NCI-H2029 (cell line): ENCODE measurements at places on chromosomes 7 and 10.

DNA sequence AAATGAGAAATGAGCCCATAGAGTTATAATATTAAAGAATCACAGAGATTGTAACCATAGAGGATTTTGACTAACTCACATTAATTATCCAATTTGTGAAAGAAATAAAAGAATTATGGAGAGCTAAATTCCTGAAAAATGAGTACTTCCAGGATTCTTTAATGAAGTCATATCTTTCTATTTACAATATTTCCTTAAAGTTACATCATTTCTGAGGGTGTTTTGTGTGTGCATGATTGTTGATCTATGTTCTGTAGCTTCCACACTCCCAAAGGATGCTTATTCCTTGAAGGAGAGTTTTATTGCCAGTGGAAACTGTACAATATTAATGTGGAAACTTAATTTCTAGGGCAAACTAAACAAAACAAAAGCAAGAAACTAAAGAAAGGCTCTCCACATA is 299.6 kb downstream of the MDFIC start:
- no peak for DNase-seq

GRCh38 chr10:3033925-3034324 is 33.4 kb upstream of the PFKP start:
- DNase-seq: peak; percentile 12

- DNase-seq: no peak
These were observed 68.7 kb downstream of the LRRC17 start for GRCh38 chr7:102981451-102981850.

DNA sequence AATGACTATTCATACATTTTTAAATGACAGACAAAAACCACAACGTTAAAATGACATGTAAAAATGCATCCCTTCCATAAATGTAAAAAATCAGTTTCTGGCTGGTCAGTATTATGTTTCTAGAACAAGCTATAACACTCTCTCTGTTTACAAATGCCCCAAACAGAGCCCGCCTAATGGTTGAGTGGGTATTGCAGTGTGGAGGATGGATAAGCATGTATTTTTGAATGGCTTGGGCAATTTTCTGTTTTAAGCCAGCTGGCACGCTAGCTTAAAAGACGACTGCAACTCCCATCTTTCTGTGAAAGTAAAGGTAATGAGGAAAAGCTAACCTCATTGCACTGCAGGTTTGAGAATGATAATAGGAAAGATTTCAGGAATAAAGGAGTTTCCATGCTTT is 430.7 kb downstream of the PARD3 start:
- no peak for DNase-seq

DNA sequence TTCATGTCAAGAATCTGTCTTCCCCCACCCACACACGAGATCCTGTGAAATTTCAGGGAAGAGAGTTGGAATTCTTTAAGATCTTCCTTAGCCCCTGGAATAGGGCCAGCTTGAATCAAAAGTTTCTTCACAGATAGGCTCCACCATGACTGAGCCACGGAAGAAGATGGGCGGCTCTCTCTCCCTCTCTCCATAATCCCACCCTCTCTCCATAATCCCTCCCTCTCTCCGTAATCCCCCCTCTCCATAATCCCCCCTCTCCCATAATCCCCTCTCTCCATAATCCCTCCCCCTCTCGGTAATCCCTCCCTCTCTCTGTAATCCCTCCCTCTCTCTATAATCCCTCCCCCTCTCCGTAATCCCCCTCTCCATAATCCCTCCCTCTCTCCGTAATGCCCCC is 20.4 kb downstream of the SHH start:
- DNase-seq: no peak

- DNase-seq: no peak
These were observed 116.3 kb downstream of the ALOX5 start for GRCh38 chr10:45490277-45490676.

DNA sequence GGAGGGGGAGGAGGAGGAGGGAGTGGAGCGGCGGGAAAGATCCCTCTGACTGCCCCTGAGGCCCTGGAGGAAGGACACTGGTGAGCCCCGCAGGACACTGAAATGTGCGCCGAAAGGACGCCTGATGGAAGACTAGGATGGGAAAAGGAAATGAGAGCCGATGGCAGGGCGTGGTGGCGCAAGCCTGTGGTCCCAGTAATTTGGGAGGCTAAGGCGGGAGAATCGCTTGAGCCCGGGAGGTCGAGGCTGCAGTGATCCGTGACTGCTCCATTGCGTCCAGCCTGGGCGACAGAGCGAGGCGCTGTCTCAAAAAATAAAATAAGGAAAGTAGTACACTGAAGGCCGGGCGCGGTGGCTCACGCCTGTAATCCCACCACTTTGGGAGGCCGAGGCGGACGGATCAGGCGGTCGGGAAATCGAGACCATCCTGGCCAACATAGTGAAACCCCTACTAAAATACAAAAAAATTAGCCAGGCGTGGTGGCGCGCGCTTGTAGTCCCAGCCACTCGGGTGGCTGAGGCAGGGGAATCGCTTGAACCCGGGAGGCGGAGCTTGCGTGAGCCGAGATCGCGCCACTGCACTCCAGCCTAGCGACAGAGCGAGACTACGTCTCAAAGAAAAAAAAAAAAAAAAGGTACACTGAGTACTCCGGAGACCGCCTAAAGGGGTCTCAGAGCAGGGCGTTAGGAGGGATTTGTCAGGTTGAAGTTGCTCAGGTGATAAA is 561 bp upstream of the HNRNPF start:
- DNase-seq: peak; percentile 8

DNA sequence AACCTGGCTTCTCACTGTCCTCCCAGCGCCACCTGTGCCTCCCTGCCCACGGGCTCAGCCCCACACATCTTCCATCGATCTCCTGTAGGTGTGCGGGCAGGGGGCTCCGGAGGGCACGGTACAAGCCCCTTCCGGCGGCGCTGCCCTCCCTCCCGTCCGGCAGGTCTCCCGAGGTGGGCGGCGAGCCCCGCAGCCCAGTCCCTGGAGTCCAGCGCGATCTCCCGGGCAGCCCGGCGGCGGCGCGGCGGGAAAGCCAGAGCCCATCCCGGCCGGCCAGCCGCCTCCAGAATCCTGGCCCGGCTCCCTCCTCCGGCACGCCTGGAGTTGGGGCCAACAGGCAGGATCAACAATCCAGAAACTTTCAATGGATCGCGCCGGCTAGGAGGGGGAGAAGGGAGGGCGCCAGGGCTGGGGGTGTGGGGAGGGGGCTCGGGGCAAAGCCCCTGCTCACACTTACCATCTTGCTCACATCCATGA is 100.1 kb downstream of the HIP1 start:
- DNase-seq: no peak

- no peak for DNase-seq
These were observed 98.3 kb upstream of the ZNF438 start for GRCh38 chr10:31129880-31130405.

- DNase-seq: no peak
These were observed 7.2 kb downstream of the ANTXRL start for GRCh38 chr10:46293832-46294640.

DNA sequence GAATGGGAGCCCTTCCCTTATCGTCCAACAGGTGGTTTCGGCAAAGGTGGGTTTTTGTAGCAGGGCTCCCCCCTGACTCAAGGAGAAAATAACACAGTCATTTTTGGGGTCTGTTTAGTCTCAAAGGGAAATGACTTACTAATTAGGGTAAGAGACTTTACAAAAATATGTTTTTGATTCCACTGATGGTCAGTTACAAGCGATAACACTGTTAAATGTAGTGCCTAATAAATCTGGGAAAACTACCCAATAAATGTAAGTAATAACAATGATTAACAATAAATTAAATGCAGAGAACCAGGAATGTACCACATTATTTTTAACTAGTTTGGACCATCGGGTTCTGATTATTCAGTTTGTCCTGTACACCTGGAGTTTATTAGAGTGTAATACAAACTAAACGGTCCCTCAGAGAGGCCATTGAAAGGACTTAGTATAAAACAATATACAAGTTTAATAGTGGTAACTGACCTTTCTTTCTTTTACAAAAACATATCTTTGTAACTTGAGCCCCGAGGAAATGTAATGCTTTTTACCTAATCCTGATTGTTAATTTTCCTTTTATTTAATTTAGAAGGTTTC is 216.2 kb upstream of the HABP2 start:
- no peak for DNase-seq

GRCh38 chr7:158209435-158209834 is 378.2 kb downstream of the PTPRN2 start:
- no peak for DNase-seq

- no peak for DNase-seq
These were observed 238.3 kb upstream of the NFE2L3 start for GRCh38 chr7:25913598-25914224.

DNA sequence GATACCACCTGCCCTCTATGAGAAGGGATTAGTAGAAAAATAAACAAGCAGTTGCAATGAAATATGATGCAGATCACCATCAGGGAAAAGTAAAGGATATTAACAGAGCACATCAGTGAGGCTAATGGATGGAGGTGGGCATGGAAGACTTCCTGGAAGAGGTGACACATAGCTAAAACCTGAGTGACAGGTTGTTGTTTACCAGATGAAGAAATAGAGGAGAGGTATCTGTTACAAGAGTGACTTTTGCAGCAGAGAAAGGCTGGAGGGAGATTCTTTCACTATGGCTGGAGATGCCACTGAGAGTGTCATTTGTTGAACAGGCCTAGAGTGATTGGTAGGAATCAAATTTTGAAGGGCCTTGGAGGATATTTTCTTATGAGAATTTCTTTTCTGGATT is 646.2 kb downstream of the GATA3 start:
- no peak for DNase-seq

- no peak for DNase-seq
These were observed 155.8 kb upstream of the CHST15 start for GRCh38 chr10:124249196-124249595.

- no peak for DNase-seq
These were observed 50.8 kb downstream of the CYTH3 start for GRCh38 chr7:6221340-6222319.

GRCh38 chr7:158568974-158569857 is 18.4 kb downstream of the PTPRN2 start:
- DNase-seq: no peak

- no peak for DNase-seq
These were observed 19.7 kb downstream of the GPRIN2 start for GRCh38 chr10:46536781-46537180.

- no peak for DNase-seq
These were observed 34.6 kb downstream of the ZEB1 start for GRCh38 chr10:31353574-31353973.

DNA sequence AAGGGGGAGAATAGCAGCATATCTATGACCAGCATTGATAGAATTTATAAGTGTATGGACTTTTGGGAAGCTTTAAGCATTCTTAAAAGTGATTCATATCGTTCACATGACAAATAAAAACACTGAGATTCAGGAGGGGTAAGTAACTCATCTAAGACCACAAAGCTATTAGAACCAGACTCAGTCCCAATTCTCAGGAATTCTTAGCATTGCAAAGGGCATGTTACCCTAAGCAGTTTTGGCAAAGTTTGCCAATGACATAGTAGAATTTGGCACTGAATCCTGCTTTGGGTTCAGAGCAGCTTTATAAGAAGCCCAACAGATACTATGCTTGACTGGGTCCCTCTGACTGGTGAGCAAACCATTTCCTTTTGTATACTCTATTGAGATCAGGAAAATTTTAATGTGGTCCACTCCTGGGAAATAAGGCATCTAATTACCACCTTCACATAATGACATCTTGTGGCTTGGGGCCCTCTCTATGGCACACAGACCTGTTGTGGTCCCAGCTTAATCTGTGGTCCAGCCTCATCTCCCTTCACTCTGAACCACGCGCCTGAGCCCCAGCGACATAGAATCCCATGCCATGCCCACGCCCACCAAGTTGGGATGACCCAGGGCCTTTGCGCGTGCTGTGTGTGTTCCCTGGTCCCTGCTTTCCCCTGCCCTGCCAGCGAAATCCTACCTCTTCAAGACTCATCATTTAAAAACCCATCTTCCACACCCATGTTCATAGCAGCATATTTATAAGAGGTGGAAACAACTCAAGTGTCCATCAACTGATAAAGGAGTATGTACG is 37.5 kb upstream of the DOCK1 start:
- DNase-seq: no peak

DNA sequence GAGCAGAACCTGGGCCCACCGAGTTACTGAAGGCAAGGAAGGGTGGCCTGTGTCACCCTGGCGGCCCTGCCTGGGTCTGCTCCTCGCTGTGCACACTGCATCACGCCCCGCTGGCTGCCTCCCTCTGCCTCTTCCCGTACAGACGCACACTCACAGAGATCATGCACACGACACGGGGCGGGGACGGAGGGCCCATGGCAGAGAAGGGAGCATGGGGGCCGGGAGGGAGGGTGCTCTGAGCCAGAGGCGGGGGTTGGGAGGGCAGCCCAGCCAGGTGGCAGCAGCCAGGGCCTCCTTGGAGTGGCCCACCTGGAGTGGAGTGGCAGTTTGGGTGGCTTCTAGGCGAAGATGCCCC is 16.6 kb downstream of the BUD23 start:
- DNase-seq: no peak

- DNase-seq: no peak
These were observed 535 bp downstream of the ASAH2B start for GRCh38 chr10:50740293-50740648.

DNA sequence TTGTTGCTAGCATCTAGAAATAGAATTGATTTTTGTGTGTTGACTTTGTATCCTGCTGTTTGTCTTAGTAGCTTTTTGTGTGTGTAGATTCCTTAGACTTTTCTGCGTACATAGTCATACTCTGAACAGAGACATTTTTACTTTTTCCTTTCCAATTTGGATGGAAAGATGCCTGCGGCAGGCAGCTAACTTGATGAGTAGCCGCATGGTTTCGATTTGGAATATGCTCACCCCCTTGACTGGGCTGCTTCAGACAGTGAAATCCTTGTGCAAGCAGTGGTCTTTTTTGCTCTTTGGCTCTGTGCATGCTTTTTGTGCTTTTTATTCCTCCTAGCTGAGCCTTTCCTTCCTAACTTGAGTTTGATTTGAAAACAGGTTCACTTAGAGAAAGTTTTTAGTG is 71.8 kb downstream of the HHEX start:
- DNase-seq: no peak

DNA sequence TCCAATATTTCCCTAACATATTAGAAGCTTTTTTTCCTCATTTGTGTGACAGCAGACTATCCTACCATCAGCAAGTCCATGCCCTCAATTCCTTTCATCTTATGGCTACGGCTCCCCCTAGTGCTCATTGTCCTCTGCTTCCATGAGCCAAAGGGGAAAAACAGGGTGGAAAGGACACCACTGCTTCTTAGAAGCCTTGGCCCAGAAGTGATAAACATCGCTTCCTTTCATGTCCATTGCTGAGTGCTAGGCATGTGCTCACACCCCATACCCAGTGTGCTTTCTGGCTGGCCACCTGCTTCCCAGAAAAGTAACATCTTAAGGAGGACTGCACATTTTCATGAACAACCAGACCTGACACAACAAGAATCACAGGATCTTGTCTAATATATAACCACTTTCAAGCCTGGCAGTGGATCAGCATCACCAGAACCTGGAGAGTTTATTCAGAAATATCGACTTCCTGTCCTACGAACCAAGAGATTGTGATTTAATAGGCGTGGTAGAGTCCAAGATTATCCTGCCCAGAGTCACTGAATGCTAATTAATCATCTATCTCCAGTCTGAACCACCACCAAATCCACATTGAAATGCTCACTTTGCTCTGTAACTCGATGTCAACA is 650.5 kb upstream of the SORCS1 start:
- peak; percentile 33 for DNase-seq
